SJSA1 (cell line): ENCODE measurements at places on chromosomes 6 and 20.

- H3K27ac ChIP-seq, result no peak overlapping the region
- H3K4me3 ChIP-seq, result no peak overlapping the region
Observed at GRCh38 chr20:59469267-59470252, 134.8 kb upstream of the PHACTR3 start.

DNA sequence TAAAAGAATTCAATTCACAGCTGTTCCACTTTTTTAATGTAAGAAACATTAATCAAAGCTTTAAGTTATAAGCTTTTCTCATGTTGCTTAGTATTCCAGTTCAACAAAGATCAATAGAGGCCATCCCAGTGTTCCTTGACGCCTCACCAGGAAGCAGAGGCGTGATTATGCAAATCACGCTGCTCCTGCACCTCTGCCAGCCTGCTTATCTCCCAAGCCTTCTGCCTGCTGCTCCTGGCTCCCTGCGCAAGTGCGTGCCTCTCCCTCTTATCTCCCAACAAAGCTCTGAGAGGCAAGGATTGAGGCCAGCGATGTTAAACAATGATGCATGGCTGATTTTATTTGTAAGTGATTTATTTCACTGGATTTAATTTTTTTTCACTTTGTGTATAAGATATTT lies 42.8 kb downstream of the INSM1 start:
- H3K27me3 ChIP-seq, result no peaks in the 10 kb centered on the region
- no peak overlapping the region for H3K4me3 ChIP-seq
- DNase-seq, result no peak
- H3K36me3 ChIP-seq, result no peaks in the 10 kb centered on the region
- H3K27ac ChIP-seq, result no peak overlapping the region
- H3K4me1 ChIP-seq, result no peaks in the 10 kb centered on the region

GRCh38 chr6:53483423-53484353 lies 61.2 kb downstream of the GCLC start:
- peaks cover 6% of the 10 kb centered on the region for H3K27me3 ChIP-seq
- H3K27ac ChIP-seq, result no peak overlapping the region
- H3K4me1 ChIP-seq, result 0 out of 2 replicates have a peak, but pooled peaks cover 4% of the 10 kb centered on the region

GRCh38 chr20:9572670-9573069 lies 58.3 kb downstream of the LAMP5 start:
- DNase-seq, result no peak
- no peak overlapping the region for H3K27ac ChIP-seq
- H3K27me3 ChIP-seq, result no peaks in the 10 kb centered on the region
- no peak overlapping the region for H3K4me3 ChIP-seq
- no peaks in the 10 kb centered on the region for H3K36me3 ChIP-seq
- no peaks in the 10 kb centered on the region for H3K4me1 ChIP-seq

- H3K27ac ChIP-seq, result no peak overlapping the region
- no peaks in the 10 kb centered on the region for H3K27me3 ChIP-seq
- peaks cover 17% of the 10 kb centered on the region for H3K4me1 ChIP-seq
- no peak overlapping the region for H3K4me3 ChIP-seq
- peaks cover 8% of the 10 kb centered on the region for H3K36me3 ChIP-seq
Observed at GRCh38 chr6:157325069-157325805, 1.9 kb upstream of the TMEM242 start.

DNA sequence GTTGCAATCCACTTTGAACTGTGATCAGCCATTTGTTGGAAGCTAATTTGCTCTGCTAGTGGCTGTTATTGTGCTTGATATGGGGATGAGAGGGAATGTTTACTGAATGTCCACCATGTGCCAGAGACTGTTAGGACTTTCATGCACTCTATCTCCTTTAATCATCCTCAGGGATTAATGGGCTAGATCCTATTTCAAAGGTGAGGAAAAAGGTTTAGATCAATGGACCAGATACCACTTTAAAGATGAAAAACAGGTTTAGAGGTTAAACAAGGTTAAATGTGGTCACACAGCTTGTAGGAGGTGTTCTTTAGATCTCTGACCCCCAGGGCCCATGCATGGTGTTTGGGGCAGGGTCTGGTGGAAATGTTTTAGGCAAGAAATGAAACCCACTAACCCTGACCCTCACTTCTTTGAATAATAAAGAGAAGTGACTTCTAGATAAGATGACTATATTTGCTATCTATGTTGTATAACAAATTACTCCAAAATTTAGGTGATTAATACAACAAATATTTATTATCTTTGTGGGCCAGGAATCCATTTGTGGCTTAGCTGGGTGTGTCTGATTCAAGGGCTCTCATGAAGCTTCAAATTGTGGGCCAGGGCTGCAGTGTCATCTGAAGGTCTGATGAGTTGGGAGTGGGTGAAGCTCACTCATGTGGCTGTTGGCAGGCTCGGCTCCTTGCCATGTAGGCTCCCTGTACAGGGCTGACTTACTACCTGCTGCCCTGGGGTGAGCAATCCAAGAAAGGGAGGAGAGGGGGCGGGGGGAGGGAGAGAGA lies 127.8 kb upstream of the FOXA2 start:
- peaks cover 4% of the 10 kb centered on the region; the same call in 1 of the 2 replicates for H3K4me1 ChIP-seq
- no peak overlapping the region for H3K27ac ChIP-seq
- H3K27me3 ChIP-seq, result 0 out of 2 replicates have a peak, but pooled peaks cover 8% of the 10 kb centered on the region
- no peak overlapping the region for H3K4me3 ChIP-seq

DNA sequence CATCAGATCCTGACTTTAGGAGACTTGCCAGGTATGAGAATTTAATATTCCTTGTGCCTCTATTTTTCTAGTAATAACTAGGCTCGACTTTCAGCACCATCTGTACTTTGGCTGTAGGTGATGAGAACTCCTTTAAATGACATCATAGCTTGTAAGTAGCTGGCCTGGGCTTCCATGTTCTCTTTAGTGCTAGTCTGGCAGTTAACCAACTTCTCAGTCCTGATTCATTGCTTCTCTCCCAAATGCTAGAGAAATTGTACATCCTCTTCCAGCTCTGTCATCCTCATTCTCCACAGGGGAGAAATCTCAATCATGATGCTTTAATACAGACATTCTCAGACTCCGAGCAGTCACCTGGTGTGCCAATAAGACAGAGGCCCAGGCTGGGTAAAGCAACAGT lies 143.5 kb upstream of the MOCS1 start:
- H3K4me1 ChIP-seq, result no peaks in the 10 kb centered on the region
- H3K4me3 ChIP-seq, result no peak overlapping the region
- no peak overlapping the region for H3K27ac ChIP-seq
- DNase-seq, result no peak
